ENCODE measurements at places on chromosomes 2 and 18.

GRCh38 chr18:24546307-24546706, 85.9 kb downstream of the HRH4 start:
- peak; percentile 25 for DNase-seq

GRCh38 chr18:51884039-51884438, 456.0 kb upstream of the DCC start:
- DNase-seq: no peak

GRCh38 chr2:120609826-120610395, 125.8 kb upstream of the GLI2 start:
- no peak for DNase-seq

GRCh38 chr2:61018318-61018755, 282 bp upstream of the PUS10 start:
- peak; percentile 66 for DNase-seq

DNA sequence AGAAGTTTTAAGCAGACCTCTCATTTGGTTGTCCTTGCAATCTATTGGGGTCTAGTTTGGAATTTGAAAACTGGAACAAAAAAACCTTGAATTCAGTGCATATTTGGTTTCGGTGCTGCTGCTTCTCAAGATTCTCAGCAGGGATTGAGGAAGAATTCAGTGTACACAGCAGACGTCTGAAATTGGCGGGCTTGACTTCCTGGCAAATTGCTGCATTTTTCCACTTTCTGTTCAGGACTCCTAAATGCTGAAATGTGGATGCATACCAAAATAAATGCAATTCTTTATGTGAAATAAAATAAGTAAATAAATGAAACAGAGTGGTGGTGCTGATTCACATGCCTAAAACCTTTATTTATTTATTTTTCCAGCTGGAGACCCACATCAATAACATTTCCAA, 332.4 kb upstream of the KYNU start:
- DNase-seq: no peak

DNA sequence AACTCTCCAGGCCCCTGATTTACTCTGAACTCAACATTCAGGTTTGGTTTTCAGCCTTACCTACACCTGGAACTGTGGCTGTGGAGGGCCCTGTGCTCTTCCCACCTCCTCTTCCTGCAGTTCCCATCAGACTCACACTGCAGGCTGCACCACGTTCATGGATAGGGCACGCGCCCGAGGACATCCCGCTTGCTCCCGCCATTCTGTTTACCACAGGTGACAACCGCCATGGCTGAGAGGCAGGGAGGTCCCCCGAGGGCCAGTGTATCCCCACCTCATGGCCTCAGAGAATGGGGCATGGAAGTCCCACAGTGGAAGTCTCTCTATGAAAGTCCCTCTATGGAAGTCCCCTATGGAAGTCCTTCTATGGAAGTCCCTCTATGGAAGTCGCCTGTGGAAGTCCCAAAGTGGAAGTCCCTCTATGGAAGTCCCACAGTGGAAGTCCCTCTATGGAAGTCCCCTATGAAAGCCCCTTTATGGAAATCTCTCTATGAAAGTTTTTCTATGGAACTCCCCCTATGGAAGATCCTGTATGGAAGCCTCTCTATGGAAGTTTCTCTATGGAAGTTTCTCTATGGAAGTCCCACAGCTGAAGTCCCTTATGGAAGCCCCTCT, 358.4 kb upstream of the SALL3 start:
- DNase-seq: no peak

- DNase-seq: no peak
Observed at GRCh38 chr2:79649531-79649930, 136.7 kb downstream of the CTNNA2 start.

- DNase-seq: no peak
Observed at GRCh38 chr2:42764096-42764495, at the start of gene OXER1. TSS of gene OXER1 (minus strand) at chr2:42764135. CDS start at chr2:42764062, 73 bp downstream.

- DNase-seq: no peak
Observed at GRCh38 chr2:36452260-36452659, 96.7 kb downstream of the CRIM1 start.

- no peak for DNase-seq
Observed at GRCh38 chr2:23947350-23947749, 7.1 kb downstream of the UBXN2A start.

DNA sequence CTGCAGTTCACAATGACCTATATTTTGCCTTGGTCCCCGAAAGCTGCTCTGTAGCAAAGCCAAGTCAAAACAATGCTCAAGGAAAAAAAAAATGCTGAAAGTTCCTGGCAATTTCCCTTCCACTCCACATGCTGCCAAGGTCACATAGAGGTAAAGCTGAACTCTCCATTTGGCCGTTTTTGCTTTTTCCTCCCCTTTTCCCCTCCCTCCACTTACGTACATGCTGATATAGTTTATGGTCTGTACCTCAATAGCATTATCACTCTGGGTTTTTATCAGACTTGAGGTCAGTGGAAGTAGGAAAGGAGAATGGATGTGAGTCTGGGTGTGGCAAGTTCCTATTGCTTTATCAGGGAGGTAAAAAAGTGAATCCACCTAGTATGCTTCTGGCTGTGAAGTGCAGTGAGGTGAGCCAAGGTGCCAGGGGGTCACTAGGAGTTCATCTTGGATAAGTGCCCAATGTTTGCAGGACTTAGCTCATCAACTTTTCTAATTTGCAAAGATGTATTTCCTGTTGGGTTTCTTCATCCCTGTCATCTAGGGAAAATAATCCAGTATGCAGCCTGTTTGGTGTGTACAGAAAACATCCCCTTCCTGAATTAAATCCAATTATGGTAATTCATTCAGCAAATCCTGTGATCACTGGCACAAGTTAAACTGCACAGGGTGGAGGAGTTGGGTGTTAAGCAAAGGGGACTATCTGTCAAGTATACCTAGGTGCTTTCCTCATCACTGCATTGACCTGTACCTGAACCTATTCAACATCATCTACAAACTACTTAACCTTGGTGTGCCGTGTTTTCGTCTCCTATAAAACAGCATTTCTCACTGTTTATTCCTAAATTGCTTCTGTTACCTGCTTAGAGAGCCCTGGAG, 124.3 kb upstream of the CYP26B1 start:
- peak; percentile 71 for DNase-seq

DNA sequence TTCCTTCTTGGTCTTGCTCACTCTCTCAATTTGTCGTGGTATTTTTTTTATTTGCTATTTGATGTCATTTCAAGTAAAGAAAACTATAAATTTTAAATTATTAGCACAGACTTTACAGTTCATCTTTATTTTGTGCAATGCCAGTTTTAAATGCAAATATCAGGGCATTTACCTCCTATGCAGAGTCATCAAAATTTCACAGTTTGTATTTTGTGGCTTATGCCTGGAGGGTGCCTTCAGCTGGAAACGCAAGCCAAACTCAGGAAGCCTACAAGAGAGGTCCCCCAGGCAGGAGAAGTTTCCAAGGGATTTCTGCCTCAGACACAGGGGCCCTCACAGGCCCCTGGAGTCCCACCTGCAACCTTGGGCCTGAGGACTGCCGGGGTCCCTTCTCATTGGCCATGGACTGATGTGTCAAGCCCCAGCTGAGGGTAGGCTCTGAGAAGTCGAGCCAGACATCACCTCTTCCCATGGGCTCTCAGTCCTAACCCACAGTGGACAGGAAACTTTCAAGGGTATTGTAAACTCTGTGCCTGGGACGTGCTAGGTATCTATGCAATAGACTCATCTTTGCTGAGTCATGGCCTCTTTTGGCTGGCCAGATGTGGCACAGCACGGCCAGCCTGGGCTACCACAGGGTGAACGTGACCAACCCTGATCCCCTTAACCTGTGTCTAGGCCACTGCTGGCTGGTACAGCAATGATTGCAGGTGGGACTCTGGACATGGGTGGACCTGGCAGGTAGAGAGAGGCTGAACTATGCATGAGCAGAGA, 236.5 kb downstream of the CELF4 start:
- no peak for DNase-seq

DNA sequence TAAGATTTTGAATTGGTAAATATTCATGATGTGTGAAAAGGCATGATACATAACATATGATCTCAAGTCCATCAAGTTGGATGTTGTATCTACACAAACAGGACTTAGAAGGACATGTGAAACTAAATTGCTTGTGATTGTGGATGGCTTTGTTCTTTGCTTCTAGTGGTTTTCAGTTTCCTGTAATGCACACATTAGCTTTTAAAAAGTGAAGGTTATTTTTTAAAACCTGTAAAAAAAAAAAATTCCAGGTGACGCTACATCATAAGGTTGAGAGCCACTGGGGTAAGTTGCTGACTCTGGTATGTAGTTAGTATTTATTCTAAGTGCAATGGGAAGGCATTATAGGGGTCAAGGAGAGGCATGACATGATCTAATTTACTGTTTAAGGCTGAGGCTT, 48.4 kb upstream of the TMEM247 start:
- no peak for DNase-seq

GRCh38 chr18:5393779-5394178, 98.3 kb upstream of the ZBTB14 start:
- DNase-seq: peak; percentile 3

- DNase-seq: no peak
Observed at GRCh38 chr2:8632755-8633154, 49.1 kb upstream of the ID2 start.

GRCh38 chr18:75931079-75931478, 503.6 kb upstream of the SMIM21 start:
- no peak for DNase-seq

DNA sequence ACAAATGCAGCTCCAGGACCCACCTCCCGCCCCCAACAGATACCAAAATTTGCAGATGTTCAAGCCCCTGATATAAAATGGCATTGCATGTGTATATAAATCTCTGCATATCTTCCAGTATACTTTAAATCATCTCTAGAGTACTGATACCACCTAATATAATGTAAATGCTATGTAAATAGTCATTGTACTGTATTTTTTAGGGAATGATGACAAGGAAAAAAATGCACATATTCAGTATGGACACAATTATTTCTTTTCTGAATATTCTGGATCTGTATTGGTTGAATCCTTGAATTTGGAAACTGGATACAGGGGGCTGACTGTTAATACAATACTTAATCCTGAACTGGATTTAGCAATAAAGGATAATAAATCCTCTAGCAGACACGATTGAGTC, 67.7 kb downstream of the FRZB start:
- no peak for DNase-seq

GRCh38 chr2:138121666-138122661, 157.7 kb downstream of the HNMT start:
- DNase-seq: peak; percentile 97

DNA sequence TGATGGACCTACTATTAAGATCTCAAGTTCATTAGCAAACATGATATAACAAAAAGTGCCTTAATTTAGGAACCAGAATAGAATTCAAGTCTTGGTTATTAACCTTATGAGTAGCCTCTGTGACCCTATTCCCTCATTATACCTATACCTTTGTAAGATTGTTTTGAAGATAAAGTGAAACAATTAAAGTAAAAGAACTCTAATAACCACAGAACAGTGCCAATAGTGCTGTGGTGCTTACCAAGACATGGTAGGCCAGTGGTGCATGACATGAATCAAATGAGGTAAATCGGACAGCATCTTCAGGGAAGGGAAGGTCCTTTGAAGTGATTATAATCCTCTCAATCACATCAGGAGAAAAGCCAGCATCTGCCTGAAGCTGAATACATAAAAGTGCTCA, 36.4 kb downstream of the METTL4 start:
- no peak for DNase-seq

GRCh38 chr2:165016772-165017411, 61.6 kb upstream of the SLC38A11 start:
- peak; percentile 53 for DNase-seq

- no peak for DNase-seq
Observed at GRCh38 chr18:69558052-69558451, 157.4 kb downstream of the DOK6 start.

- peak; percentile 95 for DNase-seq
Observed at GRCh38 chr2:29108225-29108624, 7.0 kb upstream of the CLIP4 start.

- no peak for DNase-seq
Observed at GRCh38 chr18:58896734-58897508, 32.2 kb downstream of the ZNF532 start.

GRCh38 chr2:74740741-74741431, 86.8 kb downstream of the SEMA4F start:
- DNase-seq: peak; percentile 99

DNA sequence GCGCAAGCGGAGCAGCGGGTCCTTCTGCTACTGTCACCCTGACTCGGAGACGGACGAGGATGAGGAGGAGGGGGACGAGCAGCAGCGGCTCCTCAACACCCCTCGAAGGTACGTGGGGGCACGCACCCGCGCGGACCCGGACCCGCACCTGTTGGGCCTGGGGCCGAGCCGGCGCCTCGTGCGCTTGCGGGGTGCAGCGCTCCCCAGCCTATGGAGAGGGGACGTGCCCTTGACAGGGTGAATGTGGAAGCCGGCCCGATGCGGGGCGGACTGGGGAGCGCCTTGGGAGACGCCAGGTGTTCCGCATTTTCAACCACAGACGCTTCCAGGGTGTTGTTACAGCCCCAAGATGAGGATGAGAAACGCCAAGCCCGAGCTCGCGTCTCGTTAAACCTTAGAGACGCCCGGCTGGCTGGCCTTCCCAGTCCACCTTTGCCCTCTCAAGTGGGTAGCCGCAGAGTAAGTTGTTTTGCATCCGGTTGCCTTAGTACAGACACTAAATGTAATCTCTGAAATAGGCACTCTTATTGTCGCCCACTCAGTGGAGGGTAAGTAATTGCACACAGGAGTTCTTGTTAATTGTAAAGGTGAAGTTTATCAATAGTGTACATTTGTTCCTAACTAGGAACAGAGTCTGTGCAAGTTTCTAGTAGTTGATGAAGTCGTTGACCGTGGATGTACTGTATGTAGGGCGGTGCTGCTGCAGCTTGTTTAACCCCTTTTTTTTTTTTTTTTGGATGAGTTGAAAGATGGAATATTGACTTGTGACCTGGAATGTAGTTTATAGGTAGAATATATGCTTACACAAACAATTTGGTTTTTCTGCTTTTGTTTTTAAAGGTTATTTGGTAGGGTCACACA, 815 bp downstream of the GMCL1 start:
- DNase-seq: peak; percentile 15

- peak; percentile 81 for DNase-seq
Observed at GRCh38 chr2:33298233-33298632, 178.2 kb upstream of the RASGRP3 start.

DNA sequence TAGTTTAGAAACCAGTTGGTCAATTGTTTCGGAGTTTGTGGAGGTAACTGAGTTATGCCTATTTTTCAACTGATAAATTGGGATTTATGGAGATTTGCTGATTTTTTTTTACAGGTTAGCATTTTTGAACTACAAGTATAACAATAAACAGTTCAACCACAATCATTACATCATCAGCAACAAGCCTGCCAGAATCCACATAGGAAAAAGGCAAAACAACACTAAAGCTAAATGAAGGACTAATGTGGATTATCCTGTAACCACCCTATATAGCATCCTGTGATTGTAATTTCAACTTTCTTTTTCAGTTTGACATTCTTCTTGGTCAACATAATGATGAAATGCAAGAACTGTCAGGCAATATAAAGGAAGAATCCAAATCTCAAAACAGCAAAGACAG, 76.5 kb downstream of the CCDC102B start:
- DNase-seq: no peak

Data from bronchial epithelial cell (primary cell).